Stimulated activated CD4-positive, alpha-beta T cell treated with anti-CD3 and anti-CD28 coated beads, Interleukin-1b, Interleukin-23, amount 100 ng/mL, for 24 hours (primary cell): ENCODE measurements at places on chromosomes 12 and 14.

- no peak for DNase-seq
Measured at GRCh38 chr14:76473481-76474263, 97.7 kb downstream of the ESRRB start.

GRCh38 chr14:37610945-37611523 lies 15.6 kb downstream of the TTC6 start:
- no peak for DNase-seq

DNA sequence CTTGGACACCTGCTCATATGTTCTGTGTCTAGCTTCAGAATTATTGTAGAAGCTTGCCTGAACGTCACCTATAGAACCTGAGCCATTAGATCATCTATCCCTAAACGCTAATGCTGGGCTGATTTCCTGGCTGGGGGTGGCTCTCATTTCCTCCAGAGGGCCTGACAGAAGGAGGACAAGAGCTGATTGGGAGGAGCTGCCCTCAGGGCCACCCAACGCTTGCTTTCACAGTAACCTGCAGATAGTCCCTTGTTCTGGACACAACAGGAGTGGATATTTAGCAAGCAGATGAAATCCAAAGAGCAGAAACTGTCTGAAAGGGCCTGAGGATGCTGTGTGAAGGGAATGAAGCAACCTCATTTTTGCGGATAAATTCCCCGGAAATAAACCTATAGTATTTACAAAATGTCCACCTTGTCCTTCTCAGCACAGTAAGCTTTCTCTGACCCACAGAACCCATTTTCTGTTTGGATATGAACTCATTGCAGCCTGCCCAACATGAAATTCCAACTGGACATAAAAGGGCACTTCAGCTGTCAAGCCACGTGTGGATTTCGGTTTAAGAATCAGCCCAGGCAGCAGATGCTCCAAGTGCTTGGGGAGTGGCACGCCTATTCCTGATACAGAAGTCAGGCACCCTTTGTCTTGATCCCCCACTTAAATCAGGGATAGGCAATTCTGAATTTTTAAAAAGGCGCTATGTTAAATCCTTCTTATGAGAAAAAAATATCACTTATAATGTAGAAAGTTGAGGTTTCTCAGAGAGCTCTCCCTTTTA lies 32.8 kb upstream of the TUBA1C start:
- DNase-seq: no peak

DNA sequence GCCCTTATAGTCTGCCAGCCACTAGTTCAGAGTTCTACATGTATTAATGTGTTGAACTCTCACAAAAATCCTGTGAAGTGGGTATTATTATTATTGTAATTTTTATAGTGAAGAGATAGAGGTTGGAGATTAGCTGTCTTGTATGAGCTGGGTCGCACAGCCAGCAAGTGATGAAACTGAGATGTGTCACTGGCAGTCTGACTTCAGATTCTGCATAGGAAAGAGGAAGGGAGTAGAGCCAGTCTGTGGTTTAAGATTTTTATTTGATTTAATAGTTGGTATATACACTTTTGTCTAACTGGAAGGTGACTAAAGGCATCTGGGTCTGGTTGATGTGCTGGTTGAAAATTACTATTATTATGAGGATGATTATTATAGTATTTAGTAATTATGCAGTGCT lies 5.8 kb upstream of the FRS2 start:
- DNase-seq: no peak

- peak; percentile 46 for DNase-seq
Measured at GRCh38 chr12:104457746-104458693, 1.3 kb downstream of the CHST11 start.

- no peak for DNase-seq
Measured at GRCh38 chr14:75881994-75882393, 99.8 kb downstream of the TGFB3 start.

- no peak for DNase-seq
Measured at GRCh38 chr14:79051742-79052141, 881.6 kb downstream of the NRXN3 start.

GRCh38 chr12:108630481-108631207 lies 3.0 kb downstream of the SELPLG start:
- no peak for DNase-seq

GRCh38 chr12:111467092-111467856 lies 61.6 kb downstream of the SH2B3 start:
- no peak for DNase-seq

DNA sequence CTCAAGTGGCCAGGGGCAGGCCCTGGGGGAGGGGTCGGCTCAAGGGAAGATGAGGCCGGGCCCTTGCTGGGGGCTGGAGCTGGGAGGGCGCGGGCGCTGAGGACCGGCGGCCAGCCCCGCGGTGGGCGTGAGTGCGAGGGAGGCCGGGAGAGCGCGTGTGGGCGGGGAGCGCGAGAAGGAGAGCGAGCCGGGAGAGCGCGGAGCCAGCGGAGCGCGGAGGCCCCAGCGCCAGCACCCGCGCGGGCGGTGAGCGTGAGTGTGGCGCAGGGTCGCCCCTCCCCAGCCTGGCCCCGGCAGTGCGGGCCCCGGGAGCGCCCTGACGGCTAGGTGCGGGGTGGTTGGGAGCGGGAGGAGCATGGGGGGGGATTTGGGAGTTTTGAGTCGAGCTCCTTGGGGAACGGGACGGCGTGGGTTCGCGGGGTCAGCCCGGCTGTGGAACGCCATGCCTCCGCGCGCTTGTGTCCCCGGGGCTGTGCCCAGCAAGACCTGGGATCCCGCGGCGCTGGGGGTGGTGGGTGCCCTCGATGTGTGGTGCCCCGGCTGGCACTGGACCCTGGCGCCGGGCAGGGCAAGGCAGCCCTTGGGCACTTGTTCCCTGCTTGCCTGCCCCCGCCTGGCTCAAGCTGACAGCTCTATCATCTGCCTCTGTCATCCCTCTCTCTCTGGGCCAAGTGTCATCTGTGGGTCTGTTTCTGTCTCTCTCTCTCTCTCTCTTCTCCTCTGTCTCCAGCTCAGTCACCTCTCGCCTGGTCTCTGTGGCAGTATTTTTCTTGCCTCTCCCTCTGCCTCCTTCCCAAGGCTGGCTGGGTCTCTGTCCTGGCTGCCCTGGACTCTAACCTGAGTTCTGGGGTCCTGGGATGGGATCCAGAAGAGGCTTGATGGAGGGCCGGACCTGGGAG lies at the start of gene LBHD2:
LBHD2 (plus strand) TSS at position 190 of the 899 bp plus-strand sequence. CDS start 1,803 bp downstream, outside the sequence.
- no peak for DNase-seq
